Activated CD4-positive, CD25-positive, alpha-beta regulatory T cell (primary cell): ENCODE measurements at places on chromosomes 13 and 19.

- no peak for DNase-seq
These were observed 4.9 kb downstream of the ONECUT3 start for GRCh38 chr19:1758231-1758577.

DNA sequence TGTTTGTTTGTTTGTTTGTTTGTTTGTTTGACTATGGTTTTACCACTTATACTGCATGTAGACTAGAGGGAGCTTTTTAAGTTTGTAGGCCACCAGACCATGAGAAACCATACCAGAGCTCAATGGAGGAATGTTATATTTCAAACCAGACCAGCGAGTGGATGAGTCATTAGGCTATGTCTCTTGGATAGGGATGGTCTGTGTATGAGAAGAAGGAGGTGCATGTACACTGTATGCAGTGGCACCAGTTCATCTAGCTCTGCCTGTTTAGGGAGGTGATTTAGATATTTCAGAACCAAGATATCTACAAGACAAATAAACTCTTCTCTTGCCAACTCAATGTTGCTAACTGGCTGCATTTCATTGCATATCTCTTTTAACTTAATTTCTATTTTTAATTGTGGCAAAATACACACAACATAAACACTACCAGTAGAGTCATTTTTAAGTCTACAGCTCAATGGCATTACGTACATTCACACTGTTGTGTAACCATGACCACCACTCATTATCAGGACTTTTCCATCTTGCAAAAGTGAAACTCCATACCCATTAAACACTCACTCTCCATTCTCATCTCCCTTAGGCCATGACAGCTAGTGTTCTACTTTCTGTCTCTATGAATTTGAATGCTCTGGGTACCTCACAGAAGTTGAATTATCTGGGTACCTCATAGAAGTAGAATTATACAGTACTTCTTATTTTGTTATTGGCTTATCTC lies 29.2 kb downstream of the SYDE1 start:
- DNase-seq, result no peak

DNA sequence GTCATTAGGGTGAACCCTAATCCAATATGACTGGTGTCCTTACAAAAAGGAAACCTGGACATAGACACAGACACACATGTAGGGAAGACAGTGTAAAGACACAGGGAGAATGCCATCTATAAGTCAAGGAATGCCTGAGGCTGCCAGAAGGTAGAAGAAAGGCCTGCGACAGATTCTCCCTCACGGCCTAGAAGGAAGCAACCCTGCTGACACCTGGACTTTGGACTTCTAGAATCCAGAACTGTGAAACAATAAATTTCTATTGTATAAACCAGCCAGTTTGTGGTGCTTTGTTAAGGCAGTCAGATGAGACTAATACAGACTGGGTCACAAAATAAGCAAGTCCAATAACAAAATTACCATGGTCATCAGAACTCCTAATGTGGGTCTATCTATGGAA lies 120.4 kb downstream of the ENOX1 start:
- no peak for DNase-seq

DNA sequence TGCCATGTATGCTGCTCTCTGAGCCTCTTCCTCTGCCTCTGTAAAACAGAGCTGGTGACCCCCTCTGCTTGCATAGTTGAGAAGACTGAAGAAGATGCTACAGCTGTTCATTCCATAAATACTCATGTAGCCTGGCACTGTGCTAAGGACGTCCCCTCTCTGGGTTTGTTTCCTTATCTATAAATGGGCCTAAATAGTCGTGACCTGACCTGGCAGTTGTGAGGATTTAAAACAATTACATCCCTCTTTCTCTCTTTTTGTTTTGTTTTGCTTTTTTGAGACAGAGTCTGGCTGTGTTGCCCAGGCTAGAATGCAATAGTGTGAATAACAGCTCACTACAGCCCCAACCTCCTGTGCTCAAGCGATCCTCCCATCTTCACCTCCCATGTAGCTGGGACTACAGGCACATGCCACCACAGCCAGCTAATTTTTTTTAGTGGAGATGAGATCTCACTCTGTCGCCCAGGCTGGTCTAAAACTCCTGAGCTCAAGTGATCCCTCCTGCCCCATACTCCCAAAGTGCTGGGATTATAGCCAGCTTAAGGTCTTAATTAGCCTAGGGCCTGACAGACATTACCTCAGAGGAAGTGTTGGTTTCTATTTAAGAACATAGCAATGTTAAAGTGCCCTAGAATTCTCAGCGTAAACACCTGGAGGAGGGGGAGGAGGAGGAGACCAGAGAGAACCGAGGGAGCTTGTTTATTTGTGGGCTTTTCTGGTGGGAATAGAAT lies 4.6 kb downstream of the WDR62 start:
- no peak for DNase-seq

DNA sequence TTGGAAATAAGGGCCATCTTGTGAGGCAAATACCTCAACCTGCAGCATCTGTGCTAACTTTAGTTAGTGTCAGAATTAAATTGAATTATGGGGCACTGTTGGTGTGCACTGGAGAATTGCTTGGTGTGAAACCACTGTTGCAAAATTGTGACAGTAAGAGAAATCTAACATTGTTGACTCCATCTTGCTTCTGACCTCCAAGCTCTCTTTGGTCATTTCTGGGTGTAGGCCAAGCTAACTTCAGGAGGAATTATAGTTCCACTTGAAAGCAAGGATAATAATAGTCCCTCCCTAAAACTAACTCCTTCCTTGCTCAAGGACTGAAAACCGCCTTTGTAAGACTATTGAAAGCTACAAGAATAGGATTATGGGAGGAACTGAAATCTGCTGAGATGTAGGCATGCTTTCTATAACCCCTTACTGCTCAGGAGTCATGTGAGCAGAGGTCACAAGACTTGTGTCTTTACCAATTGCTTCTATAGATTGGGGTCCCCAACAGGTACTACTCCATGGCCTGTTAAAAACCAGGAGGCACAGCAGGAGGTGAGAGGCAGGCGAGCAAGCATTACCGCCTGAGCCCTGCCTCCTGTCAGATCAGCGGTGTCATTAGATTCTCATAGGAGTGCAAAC lies 24.9 kb upstream of the GAS6 start:
- DNase-seq, result no peak

GRCh38 chr13:110045202-110045601 lies 258.8 kb upstream of the IRS2 start:
- DNase-seq, result no peak

- no peak for DNase-seq
These were observed 104.6 kb upstream of the ZNF98 start for GRCh38 chr19:22526661-22527272.

DNA sequence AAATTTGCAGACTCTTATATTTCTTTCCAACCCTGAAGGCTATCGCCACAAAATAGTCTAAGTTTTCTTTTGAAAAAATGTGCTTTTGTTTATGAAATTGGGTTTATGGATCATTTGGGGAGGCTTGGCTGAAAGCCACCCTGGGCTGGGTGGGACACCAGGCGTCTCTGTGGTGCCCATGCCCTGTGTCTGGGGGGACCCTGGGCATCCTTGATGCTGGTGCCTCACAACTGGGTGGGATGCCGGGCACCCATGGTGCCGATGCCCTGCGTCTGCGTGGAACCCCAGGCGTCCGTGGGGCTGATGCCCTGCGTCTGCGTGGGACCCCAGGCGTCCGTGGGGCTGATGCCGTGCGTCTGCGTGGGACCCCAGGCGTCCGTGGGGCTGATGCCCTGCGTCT lies 105.0 kb downstream of the RAB20 start:
- no peak for DNase-seq

GRCh38 chr19:21317821-21318220 lies 11.4 kb downstream of the ZNF708 start:
- DNase-seq, result no peak

GRCh38 chr13:97905517-97905916 lies 48.0 kb upstream of the IPO5 start:
- DNase-seq, result no peak

- no peak for DNase-seq
These were observed 56.6 kb upstream of the GPC6 start for GRCh38 chr13:93169980-93170379.

GRCh38 chr19:44796701-44797115 lies 12.2 kb upstream of the BCAM start:
- no peak for DNase-seq

DNA sequence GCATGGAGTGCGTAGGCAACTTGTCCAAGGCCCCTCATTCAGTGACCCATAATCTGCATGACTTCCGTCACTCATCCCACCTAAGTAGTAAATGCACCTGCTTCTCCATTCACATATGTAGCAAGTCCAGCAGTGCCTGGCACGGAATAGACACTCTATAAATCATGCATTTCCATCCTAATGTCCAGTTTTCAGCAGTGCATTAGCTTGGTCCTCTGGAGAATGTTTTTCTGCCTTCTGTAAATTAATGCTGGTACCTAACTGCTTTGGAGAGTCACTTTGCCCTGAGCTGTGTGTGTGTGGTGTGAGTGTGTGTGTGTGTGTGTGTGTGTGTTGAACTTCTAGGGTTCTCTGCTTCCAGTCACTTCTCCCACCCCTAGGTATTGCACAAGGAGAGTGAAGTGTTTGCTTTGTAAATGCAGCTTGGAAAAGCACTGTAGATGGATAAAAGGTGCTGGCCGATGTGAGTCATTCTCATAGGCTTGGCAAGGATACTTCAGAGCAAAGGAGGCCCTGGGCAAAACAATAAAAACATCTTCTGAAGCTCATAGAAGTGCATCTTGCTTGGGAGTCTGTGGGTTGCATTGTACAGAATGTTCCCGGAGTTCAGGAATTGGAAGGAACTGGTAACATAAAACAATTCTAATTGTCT lies 181.8 kb downstream of the KATNAL1 start:
- no peak for DNase-seq

DNA sequence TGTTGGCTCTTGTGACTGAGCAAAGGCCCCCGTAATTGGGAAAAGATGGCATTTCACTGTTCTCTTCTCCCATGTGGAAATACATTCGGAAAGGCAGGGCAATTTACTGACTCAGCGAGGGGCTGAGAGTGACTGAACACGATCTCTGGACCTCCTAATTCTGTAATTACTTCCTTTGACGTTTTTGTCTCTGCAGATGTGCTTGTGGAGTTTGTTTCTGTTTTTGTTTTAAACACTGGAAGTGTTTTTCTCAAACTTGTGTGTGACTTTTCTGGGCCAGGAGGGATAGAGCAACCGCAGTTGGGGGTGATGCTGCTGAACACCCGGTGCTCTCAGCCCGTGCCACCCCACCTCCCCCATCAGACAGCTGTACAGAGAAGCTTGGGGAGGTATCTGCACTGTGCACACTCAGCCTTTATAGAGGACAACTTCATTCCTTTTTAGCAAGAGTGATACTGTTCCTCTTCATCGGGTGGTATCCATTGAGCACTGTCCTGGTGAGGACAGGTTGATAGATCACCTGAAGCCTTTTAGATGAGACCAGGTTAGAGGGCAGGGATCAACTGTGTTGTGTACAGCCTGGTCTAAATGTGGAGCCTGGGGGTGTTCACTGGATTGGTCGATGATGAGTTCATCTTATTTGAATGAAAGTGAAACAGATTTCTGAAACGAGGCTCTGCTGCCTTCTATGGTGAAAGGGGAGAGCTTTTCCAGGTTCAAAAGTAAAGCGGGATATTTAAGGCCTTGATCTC lies 117.4 kb downstream of the ESD start:
- no peak for DNase-seq

GRCh38 chr13:99990126-99990977 lies 8.8 kb downstream of the ZIC2 start:
- DNase-seq, result no peak

GRCh38 chr13:102692491-102692826 lies 2.4 kb downstream of the METTL21C start:
- no peak for DNase-seq

DNA sequence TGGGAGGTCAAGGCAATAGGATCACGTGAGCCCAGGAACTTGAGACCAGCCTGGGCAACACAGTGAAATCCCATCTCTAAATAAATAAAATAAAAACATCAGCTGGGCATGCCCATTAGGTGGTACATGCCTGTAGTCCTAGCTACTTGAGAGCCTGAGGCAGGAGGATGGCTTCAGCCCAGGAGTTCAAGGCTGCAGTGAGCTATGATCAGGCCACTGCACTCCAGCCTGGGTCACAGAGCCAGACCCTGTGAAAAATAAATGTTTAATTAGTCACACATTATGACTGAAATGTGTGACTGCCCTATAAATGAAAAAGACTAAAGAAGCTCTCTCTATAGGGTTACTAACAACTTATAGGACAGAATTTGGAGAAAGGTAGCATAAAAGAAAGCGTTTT lies 37.7 kb downstream of the USP12 start:
- DNase-seq, result no peak

GRCh38 chr13:105642511-105642958 lies 892.9 kb downstream of the EFNB2 start:
- DNase-seq, result no peak

- no peak for DNase-seq
These were observed 23.6 kb upstream of the NDFIP2 start for GRCh38 chr13:79457390-79457789.

DNA sequence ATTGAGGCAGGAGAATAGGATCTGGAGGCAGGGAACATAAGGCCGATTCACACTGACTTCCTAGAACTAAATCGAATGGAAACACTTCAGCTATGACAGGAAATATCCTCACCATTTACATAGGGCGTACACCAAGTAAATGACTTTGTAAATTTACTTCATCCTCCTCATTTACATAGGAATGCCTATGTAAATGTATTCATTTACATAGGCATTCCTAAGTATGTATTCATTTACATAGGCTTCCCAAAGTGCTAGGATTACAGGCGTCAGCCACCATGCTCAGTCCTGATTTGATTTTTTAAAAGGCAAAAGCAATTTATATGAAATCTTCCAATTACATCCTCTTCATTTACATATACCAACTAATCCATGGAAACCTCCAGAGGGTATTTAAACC lies 133.1 kb upstream of the RFC3 start:
- no peak for DNase-seq

DNA sequence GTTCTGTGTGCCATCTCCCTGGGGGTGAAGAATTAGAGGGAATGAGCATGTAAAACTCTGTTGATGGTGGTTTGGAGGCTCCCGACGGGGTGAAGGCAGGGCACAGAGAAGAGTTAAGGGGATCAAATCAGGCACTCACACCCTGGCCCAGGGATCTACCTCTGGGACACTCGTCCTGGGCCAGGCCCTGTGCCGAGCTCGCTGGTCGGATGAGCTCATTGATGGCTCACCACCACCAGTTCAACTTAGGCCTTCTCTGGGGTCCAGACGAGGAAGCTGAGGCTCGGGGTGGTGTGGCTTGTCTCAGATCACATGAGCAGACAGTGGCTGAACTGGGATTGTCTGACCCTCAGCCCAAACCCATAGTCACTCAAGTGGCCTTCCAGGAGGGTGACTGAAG lies 1.6 kb downstream of the NACC1 start:
- DNase-seq, result no peak

GRCh38 chr19:7869910-7870511 lies 4.2 kb downstream of the PRR36 start:
- no peak for DNase-seq
